ENCODE measurements at places on chromosomes 5 and 9.

DNA sequence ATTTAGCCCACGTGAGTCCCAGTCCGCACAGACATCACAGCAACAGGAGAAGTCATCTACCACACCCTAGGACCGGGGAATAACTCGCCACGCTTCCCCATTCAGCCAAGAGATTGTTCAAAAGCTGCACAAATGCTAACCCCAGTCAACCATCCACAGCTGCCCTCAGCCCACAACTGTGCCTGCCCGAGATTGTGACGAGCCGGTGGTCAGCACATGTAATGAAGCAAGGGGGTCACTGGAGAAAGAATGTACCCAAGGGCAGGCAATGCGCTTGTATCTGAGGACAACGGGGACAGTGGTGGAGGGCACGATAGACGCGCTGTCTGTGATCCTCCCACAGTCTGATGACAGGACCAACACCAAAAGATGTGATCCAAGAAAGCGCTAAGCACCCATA, 67.8 kb downstream of the COL23A1 start:
- DNase-seq = no peak

GRCh38 chr5:11166923-11167322, 405.9 kb upstream of the DAP start:
- DNase-seq = no peak

DNA sequence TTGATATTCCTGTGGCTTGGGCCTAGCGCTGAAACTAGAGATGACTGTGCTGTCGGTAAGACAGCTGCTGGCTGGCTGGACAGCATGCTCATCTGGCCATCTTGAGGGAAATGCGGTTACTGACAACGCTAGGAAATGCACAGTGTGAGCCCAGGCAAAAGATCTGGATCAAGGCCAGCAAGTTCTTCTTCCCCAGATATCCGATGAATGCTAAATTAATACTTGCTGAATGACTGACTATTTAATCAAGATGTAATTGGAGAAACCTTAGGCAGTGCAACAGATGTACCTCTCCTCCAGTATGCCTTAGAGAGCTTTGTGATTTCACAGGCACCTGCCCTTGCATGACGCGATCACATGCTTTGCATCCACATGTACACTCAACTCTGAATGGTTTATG, 659.1 kb downstream of the EFNA5 start:
- no peak for DNase-seq

DNA sequence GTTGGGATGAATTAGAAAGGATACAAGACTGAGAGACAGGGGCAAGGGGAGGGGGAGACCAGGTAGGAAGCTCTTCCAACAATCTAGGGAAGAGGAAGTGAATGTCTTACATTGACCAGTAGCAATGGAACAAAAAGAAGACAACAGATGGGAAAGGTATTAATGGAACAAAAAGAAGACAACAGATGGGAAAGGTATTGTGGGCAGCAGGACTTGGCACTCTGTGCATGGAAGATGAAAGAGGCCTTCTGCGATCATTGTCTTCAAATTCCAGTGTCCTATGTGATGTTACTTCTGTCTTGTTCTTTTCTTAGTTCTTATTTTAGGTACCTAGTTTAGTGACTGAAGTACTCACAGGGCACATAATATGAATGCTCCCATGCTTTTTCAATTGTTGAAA, 161.8 kb downstream of the PALM2AKAP2 start:
- DNase-seq = no peak

DNA sequence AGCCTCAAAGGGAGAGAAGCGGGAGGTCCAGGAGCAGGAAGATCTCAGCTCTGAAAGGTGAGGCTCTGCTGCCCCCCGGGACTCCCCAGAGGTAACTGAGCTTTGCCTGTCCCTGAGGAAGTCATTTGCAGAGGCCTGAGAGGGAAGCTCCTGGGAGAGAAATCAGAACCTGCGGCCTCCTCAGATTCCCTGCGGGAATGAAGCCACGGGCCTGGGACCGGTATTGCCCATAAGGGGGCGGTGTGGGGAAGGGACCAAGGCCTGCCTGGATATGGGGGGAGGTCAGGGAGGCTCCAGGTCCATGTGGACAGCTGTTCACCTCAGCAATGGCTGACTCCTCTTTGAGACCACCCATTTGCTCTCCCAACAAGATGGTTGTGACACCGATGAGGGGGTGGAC, 1.3 kb downstream of the SPATA31E1 start:
- no peak for DNase-seq

DNA sequence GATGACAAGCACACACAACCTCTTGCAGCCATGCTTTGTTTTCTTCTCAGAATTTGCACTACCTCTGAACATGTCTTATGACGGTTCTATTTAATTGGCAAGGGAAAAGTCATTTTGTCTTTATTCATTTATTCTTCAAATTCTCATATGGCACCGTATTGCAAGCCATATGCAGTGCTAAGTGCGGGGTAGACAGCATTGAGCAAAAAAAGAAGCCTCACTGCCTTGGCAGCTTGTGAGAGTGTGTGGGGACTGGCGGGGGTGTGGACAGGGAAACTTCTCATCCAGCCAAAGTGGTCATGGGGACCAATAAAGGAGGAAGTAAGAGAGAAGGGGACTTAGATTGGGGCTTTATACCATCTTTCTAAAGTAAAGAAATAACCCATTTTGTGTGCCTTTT, 160.0 kb downstream of the CDH12 start:
- DNase-seq = no peak

DNA sequence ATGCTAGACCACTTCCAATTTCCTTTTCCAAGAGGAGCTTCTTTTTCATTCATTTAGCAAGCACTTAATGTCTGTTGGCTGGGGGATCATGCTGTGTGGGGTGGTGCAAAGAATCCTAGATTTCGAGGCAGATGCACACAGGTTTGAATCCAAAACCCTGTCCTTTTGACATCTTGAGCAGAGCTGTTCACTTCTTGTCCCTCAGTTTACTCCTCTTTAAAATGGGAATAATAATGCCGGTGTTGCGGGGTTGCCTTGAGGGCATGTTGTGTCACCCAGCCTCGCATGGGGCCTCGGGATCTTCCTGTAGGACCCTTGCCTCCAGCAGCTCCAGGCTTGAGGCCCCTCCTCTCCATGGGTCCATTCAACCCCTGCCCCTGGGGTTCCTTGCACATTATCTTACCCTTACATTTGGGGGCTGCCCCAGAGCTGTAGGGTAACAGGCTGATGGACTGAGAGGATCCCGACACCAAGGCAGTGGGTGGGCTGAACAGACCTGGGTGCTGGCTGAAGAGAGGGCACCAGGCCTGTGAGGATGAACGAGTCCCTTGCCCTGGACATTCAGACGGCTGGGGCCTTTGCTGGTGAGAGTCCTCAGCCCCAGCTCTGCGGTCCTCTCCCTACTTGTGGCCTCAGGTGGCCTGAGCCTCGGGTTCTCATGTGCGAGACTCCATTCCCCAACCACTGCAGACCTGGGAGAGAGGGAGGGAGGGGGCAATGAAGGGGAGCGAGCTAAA, 145.8 kb downstream of the BARX1 start:
- no peak for DNase-seq

- no peak for DNase-seq
Measured at GRCh38 chr5:145902421-145902820, 29.6 kb upstream of the GRXCR2 start.

GRCh38 chr9:38067859-38068681, 957 bp downstream of the SHB start:
- no peak for DNase-seq

GRCh38 chr5:174454464-174454863, 269.9 kb upstream of the MSX2 start:
- DNase-seq = no peak

DNA sequence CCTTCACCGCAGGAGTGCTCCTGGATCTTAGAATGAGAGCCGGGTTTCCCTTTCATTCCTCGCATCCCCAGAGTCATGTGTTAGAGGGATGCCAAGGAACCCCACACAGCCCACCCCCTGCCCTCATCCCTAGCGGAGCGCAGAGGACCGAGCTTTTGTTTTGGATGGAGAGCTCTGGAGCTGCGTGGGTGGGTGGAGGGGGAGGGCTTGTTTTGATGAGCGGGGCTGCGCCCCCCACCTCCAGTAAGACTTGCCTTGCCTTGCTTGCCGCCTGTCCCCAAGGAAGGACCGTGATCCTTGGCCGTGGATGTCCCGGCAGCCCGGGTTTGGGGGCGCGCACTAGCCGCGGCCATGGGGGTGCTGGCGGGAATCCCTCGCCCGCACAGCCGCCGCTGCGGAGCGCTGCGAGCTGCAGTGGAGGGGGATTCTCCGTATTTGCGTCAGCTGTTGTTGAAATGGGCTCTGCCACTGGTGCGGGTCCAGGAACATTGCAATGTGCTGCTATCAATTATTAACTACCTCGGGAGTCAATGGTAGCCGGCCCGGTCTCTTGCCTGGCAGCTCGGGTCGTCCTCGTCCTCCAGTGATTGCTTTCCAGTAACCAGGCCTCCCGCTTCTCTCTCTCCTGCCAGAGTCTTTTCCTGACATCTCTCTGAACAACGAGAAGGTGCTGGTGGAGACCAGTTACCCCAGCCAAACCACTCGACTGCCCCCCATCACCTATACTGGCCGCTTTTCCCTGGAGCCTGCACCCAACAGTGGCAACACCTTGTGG, 1.0 kb downstream of the EGR1 start:
- no peak for DNase-seq

GRCh38 chr9:89467278-89467625, 30.7 kb downstream of the SEMA4D start:
- DNase-seq = no peak

DNA sequence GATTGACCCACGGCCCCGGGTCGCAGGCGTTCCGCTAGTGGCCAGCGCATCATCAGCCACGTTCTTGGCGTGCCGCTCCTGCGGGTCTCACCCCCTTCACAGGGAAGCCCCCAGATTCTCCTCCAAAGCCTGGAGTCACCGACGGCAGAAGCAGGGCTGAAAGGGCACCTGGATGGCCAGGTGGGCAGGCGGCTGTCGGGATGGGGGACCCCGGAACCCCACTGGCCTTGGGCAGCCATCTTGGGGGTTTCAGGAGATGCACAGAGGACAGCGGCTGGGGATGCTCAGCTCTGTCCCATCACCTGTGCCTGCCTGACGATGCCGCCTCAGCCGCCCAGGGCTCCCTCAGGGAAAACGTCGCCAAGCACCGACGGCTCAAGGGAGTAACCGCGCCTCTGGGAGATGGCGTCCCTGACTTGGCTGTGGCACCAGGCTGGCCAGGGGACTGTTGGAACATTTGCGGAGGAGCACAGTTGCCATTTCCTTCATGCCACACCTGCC, 14.1 kb upstream of the SLC9A3 start:
- DNase-seq = no peak

DNA sequence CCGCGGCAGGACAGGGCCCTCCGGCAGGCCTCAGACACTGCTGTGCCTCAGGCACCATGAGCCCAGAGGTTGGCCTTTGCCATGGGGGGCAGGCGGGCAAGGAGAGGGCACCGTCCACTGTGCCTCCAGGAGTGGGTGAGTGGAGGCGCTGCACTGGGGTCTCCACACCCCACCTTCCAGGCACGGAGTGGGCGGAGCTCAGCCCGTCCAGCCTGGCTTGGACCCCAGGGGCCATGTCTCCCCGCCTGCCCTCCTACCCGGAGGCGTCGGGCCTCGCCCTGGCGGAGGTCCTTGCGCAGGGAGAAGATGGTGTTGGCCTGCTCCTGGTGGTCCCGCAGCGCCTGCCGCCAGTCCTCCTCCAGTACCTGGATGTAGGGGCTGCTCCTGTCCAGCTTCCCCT, 3.4 kb downstream of the CARD9 start:
- DNase-seq = no peak

DNA sequence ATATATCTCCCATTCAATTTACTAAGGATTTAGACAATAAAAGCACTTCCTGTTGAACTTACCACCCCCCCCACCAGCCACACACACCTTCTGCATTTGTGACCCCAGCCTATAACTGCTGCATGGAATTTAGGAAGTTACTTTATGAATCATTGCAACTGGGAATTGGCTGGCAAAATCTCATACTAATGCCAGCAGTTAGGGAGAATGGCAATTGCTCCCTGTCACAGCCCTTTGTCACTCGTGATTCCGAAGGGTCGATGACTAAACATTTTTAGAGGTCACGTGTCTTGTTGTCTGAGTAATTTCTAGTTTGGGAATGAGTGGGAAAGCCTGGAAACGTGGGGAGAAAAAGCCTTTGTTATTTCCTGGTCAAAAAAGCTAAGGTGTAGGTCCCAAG, 46.6 kb upstream of the PCA3 start:
- peak; percentile 41 for DNase-seq

DNA sequence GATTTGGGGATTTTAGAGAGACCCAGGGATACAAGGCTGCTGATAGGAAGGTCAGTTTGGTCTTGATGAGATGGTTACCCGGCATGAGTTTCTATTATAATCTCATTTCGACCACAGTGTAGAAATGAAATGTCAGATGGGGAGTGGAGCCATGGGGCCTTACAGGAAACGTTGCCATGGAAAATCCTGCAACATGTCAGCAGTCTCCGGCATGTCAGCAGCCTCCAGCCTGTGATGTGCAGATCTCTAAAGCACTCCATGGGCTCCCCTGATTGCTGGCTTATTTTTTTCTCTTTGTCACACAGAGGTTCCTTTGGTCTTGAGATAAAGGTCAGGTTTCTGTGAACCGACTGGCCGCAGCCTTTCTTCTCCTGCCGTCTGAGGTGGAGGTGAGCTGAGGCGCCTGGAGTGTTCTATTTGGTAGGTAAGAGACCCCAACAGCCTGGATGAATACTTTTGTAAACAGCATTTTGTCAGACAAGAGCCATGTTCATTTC, 208.7 kb upstream of the DAP start:
- no peak for DNase-seq

- no peak for DNase-seq
Measured at GRCh38 chr5:173294673-173295320, 33.4 kb downstream of the STC2 start.

DNA sequence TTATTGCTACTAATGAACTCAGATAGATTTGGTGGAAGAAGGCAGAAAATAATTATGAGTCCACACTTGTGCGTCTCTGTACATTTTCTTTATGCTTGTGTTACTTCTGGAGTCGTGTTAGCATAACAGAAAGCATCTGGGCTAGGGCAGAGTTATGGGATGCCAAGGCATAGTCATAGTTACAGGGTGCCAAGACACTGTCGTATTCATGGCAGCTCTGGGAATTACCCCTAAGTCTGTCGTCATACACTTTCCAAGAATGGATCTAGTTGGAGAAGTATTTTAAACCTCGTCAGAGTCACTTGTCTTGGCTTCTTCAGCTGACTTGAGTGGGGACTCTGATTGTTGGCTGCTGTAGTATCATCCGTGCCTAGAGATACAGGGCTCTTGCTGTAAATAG, 27.7 kb downstream of the CAMK4 start:
- no peak for DNase-seq

DNA sequence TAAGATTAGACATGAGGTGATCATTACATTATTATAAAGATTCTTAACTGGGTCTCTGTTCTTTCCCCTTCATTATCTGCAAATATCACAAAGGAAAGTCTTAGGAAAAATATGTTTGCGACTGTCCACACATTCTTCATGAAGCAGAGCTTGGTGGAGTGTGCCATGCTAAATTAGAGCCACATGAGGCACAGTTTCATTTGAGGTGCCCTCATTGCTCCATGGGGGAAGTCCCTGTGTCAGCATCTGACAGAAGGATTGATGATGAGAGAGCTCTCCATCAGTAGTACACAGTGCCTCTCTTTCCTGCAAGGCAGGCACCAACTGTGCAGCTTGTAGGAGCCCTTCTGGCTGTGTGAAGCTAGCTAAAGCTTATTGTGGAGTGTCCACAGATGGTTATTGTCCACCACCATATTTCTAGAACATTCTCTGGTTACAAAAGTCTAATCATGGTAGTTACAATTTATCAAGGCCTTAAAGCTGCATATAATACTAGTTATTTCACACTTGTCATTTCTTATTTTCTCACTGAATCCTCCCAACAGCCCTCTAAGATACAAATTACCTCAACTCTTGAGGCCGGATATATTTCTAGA, 63.9 kb downstream of the C9orf152 start:
- DNase-seq = no peak

- DNase-seq = no peak
Measured at GRCh38 chr9:110898358-110898757, 139.9 kb downstream of the LPAR1 start.
